ENCODE measurements at places on chromosomes 13 and 19.
A peak's percentile ranks its signal among the peaks of the same experiment; 100 is the strongest.

- no peak for DNase-seq
Measured at GRCh38 chr13:109500146-109500773, 286.1 kb downstream of the IRS2 start.

DNA sequence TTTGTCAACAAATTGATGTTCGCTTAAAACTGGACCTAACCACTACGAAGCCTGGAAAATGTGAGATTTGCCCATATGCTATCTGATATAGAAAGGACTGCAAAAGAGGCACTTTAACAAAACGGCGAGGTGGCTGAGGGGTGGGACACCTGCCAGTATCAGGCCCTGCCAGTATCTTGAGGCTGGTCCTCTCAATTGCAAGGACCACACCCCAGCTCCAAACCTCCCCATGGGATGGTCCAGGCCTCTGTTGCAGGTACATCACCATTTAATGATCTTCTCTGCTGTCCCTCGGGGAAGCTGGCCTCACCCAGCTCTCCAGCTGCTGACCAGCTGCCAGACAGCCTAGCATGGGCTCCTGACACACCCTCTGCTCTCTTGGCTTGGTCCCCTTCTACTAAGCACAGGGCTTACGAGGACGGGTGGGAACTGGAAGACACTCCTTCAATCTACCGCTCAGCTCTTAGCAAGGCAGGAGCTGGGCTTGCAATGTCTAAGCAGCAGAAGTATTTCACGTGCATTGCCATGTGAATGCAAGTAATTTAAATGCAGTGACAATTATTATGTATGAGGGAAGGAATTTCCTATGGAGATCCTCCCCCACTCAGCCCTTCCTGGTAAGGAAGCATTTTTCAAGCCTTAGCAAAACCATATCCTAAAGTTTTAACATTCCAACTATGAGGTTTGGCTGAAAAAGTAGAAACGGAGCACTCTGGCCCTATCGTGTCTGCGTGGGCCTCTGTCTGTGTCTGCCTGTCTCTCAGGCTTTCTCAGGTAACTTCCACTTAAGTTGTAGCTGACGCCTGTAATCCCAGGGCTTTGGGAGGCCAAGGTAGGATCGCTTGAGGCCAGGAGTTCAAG is 63.9 kb downstream of the LATS2 start:
- no peak for DNase-seq

- DNase-seq, result peak; percentile 9
Measured at GRCh38 chr19:58181902-58182576, 822 bp upstream of the ZNF274 start.

GRCh38 chr13:75364131-75364713 is 117.7 kb downstream of the TBC1D4 start:
- no peak for DNase-seq

DNA sequence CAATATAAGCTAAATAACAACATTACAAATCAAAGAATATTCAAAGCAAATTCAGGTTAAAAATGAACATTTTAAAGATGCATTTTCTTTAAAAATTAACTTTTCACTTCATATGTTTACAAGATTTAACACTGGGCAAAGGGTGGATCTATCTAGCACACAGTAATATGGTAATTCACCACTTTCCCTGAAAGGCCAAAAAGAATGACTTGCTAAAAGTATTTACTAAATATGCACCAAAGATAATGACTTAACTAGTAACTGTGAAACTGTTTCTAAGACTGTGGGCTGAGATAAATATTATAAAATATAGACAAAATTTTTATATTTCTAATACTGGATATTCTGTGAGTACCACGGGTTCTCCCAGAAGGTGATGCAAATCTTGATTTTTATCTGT is 4.5 kb upstream of the EEF1AKMT1 start:
- DNase-seq, result no peak

DNA sequence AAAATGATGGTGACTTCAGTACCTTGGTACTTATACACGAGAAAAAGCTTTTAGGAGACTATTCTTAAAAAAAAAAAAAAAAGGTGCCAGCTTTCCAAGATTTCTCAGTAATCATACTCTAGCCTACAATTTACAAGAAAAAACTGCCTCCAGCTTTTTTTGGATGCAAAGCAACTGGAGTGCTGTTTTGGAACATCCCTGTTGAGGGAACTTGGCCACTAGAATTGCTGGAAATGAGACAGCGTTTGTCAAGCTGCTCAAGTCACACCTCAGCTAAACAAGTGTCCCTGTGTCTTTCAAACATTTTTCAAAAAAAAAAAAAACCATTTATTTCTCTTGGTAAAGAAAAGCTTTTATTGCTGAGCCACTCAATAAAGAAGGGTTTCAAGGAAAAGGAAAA is 413.1 kb upstream of the ARGLU1 start:
- no peak for DNase-seq

DNA sequence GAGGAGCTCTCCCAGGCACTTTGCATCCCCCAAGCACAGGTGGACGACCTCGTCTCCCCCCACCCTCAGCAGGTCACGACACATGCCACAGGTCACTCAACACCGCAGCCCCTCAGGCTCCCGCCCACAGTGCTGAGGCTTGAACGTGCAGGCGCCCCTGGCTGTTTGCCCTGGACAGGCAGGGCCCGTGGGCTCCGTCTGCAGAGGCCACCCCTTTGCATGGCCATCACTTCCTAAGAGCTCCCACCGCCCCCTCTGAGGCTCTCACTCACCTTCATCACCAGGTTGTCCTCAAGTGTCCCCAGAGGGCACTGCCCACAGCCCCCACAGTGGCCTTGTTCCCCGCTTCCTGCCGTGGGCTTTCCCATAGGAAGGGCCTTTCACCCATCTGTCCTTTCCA is 132.1 kb upstream of the MCF2L start:
- no peak for DNase-seq

GRCh38 chr13:38763446-38764381 is 76.8 kb downstream of the FREM2 start:
- DNase-seq, result no peak

DNA sequence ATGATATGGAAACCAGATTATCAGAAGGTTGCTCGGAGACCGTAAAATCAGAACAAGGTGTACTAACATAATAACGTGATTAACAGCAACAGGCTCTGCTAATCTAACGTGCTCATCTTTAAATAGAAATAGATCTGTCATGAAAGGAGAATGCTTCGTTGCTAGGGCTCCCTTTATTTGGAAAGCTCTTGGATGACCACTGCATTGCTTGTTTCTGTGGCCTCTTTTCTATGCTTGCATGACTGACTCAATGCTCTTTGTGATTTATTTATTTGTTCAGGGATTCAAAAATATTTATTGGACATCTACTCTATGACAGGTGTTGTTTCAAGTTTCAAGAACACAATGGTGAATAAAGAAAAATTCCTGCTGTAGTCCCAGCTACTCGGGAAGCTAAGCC is 22.3 kb upstream of the ZDHHC20 start:
- DNase-seq, result no peak

DNA sequence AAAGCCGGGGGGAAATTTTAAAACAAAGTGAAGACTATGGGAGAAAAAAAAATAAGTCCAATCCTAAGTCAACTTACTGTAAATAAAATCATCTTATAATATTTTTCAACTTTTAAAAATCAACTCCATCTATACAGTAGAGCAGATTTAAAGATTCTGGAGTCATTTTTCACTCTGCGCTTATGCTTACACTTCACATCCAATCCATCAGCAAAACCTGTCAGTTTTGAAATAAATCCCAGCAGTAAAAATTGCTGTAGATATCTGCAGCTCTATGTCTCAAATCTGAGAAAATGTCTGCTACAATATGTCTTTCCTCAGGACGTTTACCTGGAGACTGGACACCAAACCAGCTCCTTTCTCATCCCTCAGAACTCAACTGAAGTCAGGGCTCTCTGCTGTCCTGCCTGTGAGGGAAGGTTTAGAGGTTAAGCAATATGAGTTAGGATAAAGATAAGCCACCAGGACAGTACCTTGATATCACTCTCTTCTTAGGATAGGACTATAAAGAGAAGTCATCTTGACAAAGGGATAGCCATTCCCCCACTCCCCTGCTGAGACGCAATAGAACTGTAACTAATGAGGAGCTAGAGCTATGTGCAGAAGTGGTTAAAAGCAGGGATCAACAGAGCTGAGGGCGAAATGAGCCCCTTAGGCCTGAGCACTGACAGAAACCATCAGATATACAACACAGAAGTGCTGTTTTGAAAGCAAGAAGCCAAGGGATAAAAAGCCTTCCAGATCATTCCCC is 254.7 kb upstream of the KLHL1 start:
- DNase-seq, result no peak

- no peak for DNase-seq
Measured at GRCh38 chr19:36986601-36987000, 70.5 kb downstream of the ZNF568 start.

- DNase-seq, result no peak
Measured at GRCh38 chr13:62643007-62643483, 1227.4 kb upstream of the PCDH20 start.

DNA sequence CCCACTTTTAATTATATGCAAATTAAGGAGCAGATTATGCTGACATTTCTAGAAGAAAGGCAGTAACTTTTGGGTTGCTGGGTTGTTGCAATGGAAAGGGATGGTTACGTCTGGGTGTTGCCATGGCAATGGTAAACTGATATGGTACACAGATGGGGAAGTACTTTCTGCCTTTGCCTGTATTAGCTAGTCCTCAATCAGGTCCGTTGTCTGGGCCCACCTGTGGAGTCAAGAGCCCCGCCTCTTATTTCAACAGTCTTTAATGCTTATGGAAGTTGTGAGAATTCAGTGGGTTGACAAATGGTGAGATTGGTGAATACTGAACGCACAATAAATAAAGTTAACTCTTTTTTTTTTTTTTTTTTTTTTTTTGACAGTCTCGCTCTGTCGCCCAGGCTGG is 30.6 kb upstream of the DPP9 start:
- no peak for DNase-seq

DNA sequence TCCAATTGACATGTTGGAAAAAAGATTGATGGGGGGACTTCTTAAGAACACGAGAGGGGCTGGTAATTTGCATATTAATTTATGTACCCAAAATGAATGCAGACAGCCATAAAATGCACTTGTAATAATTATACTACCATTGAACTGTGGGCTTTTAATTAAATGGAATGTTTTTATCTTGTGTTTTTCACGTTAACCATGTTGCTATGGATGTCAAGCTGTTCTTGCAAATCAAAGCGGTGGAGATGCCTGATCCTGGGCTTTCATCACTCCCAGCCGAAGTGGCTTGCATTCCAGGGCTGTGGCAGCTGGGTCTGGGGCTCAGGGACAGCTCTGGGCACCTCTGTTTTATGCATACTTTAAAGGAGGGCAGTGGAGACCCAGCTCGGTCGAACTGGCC is 179.4 kb upstream of the TMTC4 start:
- DNase-seq, result no peak

DNA sequence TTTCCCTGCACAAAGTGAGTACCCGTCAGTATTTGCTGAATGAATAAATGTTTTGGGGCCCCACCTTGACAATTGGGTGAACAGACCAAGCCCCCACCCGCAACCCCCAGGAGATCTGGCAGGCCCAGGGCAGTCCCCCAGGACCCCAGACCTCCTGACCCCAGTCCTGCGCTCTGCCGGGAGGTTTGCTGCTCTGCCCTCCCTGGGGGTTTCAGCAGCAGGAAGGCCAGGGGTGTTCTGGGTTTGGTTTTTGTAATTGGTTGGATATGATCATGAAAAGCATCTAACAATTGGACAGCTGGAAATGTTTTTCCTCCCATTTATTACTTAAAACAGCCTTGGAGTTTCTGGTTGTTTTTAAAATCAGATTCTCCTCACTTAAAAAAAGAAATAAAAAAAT is 193.8 kb downstream of the URI1 start:
- DNase-seq, result no peak

GRCh38 chr19:11931513-11931912 is 6.6 kb downstream of the ZNF700 start:
- DNase-seq, result no peak

DNA sequence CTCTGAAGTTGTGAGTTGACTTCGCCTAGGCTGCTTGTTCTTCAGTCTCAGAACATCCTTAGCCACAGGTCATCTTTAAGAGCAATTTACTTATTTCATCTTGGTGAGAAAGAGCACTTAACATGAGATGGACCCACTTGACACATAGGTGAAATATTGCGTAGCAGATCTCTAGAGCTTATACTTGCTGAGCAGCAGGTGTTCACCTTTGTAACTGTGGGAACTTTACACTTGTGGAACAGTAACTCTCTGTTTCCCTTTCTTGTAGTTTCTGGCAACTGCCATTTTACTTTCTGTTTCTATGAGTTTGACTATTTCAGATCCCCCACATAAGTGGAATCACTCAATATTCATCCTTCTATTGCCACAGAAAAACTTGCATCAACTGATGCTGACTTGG is 95.7 kb downstream of the SLC10A2 start:
- no peak for DNase-seq

DNA sequence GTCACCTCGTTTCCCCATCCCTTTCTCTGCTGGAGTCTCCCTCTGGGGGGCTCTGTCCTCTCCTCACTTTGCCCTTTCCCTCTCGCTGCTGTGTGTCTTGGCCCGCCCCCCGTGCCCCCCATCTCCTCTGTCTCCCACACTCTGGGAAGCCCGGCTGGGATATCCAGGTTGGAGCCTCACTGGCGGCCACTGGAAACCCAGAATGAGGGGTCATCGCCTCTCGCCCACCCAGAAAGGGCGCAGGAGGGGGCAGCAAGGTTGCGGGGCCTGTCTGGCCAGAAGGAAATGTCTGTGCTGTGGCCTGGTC is 15.6 kb downstream of the CCDC97 start:
- DNase-seq, result no peak

DNA sequence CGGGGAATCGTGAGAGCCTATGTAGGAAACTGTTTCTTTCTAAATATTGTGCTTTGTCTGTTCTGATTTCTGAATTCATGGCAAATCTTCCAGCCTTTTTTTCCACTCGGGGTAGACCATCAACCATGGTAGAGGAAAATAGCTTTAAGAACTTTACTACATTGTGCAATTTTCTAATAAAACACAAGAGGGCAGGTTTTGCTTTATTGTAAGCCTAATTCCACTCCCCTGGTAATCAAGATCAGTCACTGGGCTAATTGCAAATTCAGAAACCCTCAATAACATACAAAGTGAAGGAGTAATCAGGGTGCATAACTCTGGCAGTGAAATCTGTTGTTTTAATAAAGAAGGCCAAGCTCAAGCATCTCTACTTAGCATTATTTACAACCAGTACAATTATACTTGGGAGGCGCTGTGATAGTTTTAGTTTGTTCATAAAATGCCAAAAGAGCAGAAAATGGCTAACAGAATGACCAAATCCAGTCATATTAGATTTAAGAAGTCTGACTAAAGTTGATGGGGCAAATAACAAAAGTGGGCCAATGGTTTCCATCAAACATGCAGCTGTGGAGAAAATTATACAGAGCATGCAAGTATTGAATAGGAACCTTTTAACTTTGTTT is 43.8 kb downstream of the DCT start:
- DNase-seq, result no peak

DNA sequence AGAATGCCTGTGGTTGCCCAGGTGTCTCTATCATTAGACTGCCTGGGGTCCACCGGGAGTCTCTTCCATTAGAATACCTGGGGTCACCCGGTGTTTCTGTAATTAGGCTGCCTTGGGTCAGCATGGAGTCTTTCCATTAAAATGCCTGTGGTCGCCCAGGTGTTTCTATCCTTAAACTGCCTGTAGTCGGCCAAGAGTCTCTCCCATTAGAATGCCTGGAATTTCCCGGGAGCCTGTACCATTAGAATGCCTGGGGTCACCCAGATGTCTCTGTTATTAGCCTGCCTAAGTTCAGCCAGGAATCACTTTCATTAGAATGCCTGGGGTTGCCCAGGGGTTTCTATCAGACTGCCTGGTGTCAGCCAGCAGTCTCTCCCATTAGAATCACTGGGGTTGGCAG is 1492.8 kb downstream of the UQCRFS1 start:
- no peak for DNase-seq
